ENCODE measurements at places on chromosomes 6 and 20. TPM values are rescaled to one million over a fixed set of nuclear protein-coding genes. Genes with fewer than 3 reads are reported as not detected.

DNA sequence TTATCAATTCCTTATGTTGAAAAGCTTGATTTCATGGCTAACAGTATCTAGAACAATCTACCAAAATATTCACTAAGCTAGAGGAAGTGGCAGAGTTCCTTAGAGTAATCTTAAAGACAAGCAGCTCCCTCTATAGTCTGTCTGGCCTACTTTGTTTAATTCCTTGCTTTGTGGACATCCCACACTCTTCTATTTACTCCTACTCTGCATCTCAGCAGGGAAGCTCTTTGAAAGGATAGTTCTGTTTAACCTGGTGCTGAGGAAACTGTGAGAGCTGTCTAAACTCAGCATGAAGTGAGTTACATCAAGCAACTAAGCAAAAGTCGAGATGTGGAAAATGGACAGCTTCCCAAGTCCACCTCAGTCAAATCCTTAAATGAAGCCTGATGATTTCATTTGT is 4.3 kb downstream of the REV3L start:
- peak; percentile 48 for DNase-seq

- no peak for DNase-seq
Measured at GRCh38 chr6:106659859-106660258, 30.5 kb downstream of the QRSL1 start.

Gene HLA-DQB2
- polyA plus RNA-seq: 2.3 TPM

DNA sequence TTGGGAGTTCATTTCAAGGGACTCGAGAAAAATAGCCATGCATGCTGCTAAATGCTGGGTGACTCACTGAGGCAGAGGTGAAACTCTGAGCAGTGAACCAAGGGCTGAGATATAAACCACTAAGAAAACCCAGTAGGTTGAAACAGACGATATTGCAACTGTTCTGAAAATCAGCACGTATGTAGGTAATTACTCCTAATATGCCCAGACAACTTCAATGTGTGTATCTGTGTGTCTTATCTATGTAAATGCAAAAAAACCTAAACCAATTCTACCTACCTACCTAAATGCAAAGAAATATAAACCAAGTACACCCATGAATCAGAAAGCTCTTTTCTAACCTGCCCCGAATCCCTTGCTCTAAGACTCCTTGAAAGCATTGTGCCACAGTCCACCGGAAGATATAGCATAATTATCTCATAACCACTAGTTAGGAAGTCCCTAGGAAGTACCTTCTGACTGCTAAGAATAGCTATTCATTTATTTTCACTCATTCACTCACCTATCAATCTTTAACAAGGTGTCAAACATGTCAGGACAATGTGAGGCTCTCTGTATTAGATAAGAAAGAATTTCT is 458.7 kb upstream of the RUNX2 start:
- DNase-seq: no peak

DNA sequence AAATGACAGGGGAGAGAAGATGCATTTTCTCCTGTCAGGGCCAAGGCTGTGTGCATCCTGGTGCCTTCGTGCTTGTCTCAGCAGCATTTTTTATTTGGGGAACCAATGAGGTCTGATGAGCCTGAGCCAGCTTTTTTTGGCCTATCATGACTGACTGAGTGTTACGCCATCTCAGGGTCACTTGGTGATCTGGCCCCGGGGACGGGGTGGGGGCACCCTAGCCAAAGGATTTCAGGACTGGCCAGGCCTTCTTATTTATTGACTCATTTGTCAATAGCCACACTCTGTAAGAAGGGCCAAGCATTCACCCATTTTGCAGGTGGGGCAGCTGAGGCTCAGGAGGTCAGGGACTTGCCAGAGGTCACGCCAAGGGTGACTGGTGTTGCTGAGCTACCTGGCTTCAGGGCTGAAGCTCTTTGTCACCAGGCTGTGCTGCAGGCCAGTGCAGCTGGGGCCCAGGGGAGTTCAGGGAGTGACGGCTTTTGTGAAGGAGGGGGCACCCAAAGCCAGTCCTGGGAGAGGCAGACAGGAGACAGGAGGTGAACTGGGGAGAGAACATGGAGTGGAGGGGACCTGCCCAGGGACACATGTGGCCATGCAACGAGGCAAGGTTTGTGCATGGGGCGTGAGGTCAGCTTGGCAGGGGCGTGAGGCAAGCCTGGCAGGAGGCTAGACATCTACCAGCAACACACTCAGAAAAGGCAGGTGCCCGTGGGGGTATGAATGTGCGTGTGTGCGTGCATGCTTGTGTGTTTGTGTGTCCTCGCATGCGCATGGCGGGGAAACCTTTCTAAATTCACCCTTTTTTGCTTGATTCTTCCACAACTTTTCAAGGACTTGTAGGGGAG is 31.1 kb downstream of the VSTM2L start:
- DNase-seq: no peak

DNA sequence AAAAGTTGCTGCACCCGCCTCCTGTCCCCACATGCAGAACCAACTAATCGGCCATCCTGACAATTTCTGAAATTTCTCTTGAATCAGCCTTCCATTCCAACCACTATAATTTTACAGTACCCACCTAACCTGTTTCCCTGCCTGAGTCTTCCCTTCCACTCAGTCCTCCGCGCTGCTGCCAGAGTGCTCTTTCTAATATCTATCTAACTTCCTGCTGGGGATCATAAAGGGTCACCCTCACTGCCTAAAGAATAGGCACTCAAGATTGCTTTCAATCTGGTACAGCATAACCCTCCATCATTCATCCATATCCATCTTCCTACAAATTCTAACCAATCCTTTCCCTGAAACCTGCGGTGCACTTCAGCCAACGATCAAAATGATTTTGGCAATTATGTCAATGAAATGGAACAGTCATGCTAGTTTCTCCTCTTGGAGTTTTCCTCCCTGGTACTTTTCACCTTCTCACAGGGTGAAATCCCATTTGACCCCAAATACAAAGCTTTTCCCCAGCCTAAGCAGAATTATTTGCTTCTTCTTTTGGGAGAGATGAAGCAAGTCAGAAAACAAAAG is 117.5 kb upstream of the BEND6 start:
- no peak for DNase-seq

- DNase-seq: peak; percentile 4
Measured at GRCh38 chr6:93721386-93722048, 302.2 kb upstream of the EPHA7 start.

Data from muscle of arm (tissue), 14 donors.